ENCODE measurements at places on chromosomes 6 and 20. TPM values are rescaled to one million over a fixed set of nuclear protein-coding genes. Genes with fewer than 3 reads are reported as not detected.

Gene SAMD5
- 4.7 TPM for total RNA-seq

Gene SLC25A27
- 4.7 TPM for total RNA-seq

Gene PHACTR3
- total RNA-seq, result 8.7 TPM

Gene FIG4
- 9.2 TPM for total RNA-seq

Gene PBOV1
- total RNA-seq, result not detected

Gene SKIC2
- 63.4 TPM for total RNA-seq

DNA sequence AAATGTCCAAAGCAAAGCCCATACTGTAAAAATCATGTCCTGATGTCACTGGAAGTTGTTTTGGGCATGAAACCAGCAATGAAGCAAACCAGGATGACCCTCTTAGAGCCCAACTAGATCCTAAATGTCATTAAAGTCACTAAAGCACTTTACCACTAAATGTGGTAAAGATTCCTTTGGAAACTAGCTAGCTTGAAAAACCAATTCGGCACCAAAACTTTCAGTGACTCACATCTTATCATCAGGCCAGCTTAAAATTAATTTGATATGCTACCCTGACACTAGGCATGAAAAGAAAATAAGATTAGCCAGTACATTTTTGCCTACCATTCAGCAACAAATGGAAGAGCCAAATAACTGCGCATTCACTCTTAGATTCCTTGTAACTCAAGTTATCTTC, 145.8 kb downstream of the PACRG start:
- no peak for DNase-seq

GRCh38 chr6:170286934-170287265, 4.0 kb downstream of the DLL1 start:
- no peak for DNase-seq

- no peak for DNase-seq
Observed at GRCh38 chr20:49187330-49187850, 744 bp downstream of the STAU1 start.

- DNase-seq, result no peak
Observed at GRCh38 chr6:167654389-167654788, 172.3 kb upstream of the AFDN start.

DNA sequence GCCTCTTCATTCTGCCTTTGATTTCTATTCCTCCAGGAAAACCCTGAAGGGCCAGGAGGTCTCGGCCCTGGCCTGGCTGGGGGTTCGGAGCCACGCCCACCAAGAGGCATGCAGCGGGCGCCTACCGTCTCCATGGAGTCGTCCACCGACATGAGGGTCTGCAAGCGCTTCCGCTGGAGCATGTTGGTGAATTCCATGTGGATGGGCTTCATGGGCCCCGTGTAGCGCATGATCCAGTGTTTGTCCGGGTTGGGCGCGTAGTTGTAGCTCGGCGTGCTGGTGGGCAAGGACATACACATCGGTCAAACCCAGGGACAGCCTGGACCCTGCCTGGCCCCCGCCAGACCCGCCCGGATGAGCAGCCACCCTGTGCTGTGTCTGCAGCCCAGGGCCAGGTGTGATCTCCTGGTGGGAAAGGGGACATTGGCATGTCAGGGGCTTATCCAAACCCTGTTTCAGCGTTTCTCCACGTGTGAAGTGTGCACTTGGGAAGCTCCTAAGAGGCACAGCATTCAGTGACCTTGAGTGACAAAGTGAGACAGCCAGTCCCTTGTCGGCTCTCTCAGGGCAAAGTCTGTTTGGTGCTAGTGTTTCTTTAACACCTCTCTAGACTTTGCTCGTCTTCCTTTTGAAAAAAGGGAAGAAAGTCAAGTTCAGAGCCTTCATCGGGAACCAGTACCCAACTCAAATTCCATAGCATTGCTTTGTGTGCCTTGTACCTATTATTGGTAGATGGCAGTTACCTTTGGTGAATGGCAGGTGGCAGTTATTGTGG, 100.8 kb downstream of the SULF2 start:
- DNase-seq, result no peak

GRCh38 chr6:35489995-35490791, 6.7 kb downstream of the TEAD3 start:
- DNase-seq, result peak; percentile 35

GRCh38 chr6:132742495-132742894, 15.2 kb downstream of the VNN2 start:
- no peak for DNase-seq

GRCh38 chr20:19375395-19375794, 163.0 kb downstream of the SLC24A3 start:
- DNase-seq, result no peak

DNA sequence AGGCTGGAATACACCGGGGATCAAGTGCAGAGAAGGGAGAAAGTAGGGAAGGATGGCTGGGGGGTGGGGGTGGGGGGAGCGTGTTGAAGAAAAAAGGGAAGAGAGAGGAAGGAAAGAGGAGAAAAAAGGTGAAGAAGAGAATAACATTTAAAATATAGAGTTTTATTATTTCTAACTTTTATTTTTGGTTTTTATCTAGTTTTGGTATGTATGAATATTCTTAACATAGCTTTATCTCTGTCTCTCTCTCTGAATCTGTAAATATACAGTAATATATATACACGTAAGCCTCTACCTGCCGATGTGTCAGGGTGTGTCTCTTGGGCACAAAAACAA, 30.0 kb downstream of the HLA-F start:
- no peak for DNase-seq

DNA sequence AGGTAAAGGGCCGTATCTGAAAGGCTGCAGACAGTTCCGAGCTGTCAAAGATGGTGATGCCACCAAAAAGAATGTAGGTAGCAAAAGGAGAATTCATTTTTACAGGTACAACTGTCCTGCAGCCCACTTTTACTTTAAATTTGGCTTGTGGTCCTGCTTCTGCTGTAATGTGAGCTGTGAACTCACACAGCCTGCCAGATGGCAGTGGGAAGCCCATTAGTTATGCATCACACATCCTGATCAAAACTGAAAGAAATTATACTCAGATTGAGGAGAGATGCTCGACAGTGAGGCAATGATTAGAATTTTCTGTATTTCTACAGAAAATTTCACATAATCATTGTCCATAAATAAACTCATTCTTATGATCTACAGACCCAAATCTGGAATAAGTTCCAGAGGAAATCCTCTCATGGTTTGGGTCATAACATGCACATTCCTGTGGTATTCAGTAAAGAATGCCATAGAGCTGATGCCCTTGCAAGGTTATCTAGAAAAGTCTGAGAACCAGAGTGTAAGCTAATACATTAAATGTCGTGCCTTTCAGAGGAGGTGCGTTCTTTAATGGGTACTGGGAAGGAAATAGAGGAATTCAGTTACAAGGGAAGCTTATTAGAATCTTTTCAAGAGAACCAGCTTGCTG, 23.9 kb upstream of the E2F3 start:
- no peak for DNase-seq

- DNase-seq, result no peak
Observed at GRCh38 chr6:75788894-75789293, 39.9 kb downstream of the MYO6 start.

DNA sequence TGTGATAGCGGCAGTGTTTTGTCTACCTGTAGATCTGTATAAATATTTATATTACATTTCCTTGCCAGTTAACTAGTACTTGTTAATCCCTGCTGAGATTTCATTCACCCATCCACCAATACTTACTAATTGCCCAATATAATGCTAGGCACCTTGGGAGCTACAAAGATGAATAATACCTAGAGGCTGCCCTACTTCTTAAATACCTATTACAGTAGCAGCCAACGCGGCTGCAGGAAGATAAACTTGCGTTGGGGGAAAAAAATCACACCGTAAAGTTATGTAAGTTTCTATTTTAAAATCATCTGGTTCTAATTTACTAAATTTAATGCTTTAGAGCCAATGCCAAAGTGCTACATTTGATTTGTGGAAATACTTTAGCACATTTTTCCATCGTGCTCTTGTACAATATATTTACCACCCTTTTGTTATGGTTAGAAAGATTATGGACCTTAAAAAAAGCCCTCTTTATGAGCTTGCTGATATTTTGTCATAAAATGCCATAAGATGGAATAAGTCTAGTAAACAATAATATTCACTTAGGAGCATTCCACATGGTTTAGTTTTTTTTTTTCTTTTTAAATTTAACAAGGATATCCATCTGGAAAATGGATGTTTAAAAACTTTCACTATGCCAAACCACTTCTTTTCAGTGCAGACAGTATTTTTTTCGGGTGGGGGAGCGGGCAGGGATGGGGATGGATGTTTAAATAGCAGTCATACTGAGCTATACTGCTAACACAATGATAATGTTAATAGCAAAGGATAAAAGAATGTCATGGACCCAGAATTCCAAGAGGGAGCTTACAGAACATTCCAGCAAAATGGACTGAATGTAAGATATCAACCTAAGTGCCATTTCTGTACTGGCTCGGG, 13.2 kb upstream of the NEDD9 start:
- no peak for DNase-seq
